Activated CD4-positive, alpha-beta T cell treated with anti-CD3 and anti-CD28 coated beads for 24 hours (primary cell): ENCODE measurements at places on chromosomes 3 and 15.

DNA sequence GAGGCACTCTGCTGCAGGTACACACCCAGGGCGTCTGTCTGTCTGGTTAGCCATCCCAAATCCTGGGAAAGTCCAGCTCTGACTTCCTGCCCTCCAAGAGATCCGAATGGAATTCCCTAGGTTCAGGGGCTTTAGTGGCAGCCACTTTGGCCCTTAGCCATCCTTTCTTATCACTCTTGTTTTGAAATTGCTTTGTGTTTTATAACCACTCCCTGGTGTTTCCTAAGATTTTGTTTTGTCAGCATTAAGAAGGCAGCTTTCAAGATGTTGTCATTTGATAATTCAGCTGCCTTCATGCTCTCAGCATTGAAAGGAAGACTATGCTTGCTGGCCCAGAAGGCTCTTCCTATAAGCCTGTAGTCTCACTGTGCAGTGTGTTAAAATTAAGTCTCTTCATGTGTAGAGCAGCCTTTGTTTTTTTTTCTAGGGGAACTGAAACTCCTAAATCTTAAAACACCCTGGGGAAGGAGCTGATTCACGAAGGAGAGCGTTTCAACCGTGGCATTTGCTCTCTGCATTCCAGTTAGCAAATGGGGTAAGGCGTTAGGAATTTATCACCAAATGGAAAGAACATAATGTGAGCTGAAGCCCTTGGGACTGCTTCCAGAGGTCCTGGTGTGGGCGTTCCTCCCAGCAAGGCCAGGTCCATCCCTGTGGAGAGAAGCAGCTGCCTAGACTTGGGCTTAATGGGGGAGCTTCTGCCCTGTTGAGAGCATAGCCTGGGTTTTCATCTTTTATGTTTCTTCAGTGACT is 14.2 kb upstream of the CLEC3B start:
- no peak for DNase-seq

- DNase-seq, result no peak
These were observed 505.9 kb upstream of the CFAP20DC start for GRCh38 chr3:59555593-59556315.

DNA sequence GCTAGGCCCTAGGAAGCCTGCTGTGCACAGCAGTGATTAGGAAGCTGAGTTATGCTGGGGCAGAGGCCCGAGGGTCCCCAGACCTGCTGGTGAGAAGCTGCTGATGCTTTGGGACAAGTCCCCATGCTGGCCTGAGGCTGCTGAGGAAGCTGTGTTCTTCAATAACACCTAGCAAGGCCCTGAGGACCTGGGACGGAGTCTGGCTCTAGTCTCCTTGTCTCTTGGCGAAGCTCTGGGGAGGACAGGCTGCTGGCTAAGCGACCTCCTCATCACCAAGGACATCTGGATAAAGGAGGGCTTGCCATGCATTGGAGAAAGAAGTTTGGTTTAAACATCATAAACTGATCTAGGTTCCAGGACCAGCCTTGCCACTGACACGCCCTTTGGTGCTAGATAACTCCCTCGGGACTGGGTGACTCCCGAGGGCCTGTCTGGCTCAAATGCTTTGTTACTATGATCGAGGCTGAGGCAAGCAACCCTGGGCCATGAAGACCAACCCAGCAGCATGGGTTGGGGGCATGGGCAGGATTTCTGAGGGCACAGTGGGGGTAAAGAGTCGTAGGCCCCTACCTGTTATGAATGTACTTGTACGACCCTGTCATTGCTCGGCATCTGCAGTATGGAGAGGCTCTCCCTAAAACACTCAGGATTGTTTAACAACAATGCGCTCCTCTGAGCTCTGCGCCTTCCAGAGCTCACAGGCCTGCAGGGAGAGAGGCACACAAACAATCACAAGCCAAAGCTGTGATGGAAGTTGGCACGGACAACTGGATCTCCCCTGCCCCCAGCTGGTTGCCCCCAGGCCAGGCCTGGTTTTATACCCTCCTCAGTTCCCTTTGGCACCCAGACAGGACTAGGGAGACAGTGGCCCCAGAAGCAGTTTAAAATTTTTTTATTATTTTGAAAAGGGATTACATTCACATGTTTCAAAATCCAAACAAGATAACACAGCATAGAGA is 64.4 kb downstream of the LINGO1 start:
- no peak for DNase-seq

DNA sequence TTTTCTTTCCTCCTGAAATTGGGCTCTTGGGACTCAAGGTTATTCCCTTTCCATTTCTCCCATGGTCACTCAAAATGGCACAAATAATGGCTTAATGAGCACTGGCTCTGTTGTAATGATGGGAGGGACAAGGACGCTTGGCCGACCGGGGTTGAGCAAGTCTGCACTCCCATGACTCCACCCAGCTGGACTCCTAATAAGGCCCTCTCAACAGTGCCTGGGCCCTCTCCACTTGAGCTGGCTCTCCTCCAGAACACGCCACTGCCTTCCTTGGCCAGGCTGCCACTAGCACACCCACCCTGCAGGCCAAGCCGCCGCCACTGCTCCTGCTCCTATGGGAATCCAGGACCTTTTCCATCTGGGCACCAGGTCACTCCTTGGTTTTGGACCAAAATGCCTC is 42.3 kb downstream of the ADCY5 start:
- DNase-seq, result no peak

- no peak for DNase-seq
These were observed 137.0 kb downstream of the LMLN start for GRCh38 chr3:198097048-198097447.

DNA sequence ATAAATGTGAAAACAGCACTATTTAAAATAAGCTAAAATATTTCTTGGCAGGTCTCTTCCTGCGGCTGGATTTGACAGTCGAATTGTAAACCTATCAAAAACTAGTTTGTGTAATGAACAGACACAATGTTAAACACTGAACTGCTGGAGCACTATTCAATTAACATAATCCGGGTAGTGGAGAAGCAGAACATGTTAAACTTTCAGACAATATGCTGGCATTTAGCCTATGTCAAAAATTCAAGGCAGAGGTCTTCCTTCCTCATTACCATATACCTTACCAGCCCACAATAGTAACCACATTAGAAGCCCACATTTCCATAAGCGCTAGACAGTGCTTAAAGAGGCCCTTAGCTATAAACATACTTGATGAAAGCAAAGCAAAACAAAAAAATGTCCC is 1042.9 kb downstream of the ROBO1 start:
- DNase-seq, result no peak

DNA sequence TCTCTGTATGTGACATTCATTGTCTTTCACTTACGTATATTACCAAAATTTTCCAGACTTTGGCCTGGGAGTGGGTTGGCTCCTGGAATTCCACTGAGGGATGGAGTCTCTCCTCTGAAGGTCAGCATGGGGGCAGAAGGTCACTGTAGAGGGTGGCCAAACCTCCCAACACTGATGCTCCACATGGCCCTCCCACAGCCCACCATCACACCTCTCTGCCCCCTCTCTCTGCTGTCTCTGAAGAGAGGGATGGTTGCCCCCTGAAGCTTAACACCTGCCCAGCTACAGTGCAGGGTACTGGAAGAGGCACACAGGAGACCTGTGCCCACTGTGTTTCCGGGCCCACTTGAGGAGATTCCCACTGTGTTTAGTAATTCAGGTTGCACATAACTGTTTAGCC is 52.2 kb downstream of the CMTM6 start:
- no peak for DNase-seq

DNA sequence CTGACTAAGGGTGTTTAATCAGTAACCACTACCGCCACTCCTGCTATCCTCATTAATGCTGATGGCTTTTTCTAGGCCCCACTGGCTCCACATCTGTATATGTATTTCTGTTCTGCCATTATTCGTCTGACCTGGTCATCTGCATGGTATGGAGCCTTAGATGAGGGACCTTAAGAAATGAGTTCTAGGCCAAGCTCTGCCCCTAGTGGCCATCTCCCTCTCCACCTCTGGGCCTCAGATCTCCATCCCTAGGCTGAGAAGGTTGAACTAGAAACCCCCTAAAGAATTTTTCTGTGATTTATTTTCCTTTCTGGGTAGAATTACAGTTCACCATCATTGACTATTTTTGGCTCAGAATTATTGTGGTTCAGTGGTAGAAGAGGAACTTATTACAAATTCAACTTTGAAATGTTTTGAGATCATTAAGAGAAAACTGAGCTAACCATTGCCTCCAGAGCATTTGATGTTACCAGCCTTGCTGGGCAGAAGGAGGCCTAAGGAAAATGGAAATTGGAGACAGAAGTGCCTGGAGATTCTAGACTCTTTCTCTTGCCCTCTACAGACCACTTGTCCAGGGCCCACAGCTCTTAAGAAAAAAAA is 325.2 kb upstream of the NR2E3 start:
- DNase-seq, result no peak

DNA sequence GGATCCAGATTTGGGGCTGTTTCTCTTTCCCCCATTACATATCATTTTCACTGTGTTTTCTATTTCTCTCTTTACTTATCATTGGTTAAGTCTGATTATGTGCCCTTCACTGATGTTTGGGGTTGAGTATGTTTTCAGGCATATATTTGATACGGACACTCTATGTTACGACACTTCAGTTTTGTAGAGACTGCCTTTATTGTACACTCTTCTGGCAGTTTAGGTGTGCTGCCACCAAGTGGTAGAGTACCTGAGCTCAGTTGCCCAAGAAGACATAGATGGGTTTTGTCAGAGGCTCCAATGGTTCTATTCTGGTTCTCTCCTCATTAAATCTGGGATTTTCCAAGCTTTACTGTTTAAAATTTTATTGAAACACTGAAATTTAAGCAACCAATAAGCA is 255.0 kb upstream of the ROPN1 start:
- DNase-seq, result no peak

- no peak for DNase-seq
These were observed 153.7 kb downstream of the ANO10 start for GRCh38 chr3:43468133-43468532.

DNA sequence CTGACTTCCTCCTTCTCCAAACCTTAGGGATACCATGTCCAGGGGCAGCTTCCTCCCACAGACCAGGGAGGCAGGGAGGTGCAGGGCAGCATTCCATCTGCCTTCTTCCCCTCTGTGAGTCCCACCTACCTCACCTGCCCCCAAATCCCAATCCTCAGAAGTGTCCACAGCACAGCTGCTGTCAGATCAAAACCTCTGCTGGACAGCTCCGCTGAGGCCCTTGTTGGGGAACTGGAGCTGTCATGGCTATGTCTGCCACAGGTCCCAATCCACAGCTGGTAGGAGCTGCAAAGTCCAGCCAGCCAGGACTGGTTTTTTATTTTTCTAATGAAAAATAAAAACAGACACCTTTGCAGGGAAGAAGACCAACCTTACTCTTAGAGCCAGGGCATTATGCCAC is 40.7 kb upstream of the TBC1D21 start:
- no peak for DNase-seq
